Hepatic stellate cell (primary cell): ENCODE measurements at places on chromosomes 2 and 18.
A peak's percentile ranks its signal among the peaks of the same experiment; 100 is the strongest.

GRCh38 chr2:40440835-40441234 is 11.1 kb downstream of the SLC8A1 start:
- DNase-seq = no peak

DNA sequence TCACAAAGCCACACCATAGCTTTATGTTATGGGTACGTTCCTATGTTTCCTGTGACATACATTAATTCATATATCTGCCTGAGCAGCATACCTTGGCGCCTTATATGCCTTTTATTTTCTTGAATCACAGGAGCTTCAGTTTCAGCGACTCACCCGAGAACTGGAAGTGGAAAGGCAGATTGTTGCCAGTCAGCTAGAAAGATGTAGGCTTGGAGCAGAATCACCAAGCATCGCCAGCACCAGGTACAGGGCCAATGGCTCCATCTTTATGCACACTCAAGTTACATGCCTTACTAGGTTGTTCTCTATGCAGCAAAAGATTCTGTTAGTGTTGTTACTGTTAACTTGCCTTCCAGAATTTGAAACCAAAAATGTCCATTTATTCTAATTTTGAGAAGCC is 120.4 kb downstream of the PKP4 start:
- no peak for DNase-seq

DNA sequence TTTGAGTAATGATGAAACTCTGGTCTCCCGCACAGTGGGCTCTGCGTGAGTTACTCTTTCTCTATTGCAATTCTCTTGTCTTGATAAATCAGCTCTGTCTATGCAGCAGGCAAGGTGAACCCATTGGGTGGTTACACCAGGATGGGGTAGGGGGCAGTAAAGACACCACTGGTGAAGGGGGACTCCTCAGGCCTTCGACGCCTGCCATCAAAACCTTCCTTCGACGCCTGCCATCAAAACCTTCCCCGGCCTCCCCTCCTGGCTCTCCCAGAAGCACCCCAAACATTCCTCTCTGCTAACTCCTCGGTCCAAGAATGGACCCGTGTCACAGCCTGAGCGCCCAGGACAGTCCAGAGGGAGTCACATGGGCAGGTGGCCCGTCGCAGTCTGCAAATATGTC is 4.8 kb upstream of the STARD7 start:
- DNase-seq = no peak

GRCh38 chr18:25038261-25038660 is 313.7 kb downstream of the ZNF521 start:
- DNase-seq = no peak

DNA sequence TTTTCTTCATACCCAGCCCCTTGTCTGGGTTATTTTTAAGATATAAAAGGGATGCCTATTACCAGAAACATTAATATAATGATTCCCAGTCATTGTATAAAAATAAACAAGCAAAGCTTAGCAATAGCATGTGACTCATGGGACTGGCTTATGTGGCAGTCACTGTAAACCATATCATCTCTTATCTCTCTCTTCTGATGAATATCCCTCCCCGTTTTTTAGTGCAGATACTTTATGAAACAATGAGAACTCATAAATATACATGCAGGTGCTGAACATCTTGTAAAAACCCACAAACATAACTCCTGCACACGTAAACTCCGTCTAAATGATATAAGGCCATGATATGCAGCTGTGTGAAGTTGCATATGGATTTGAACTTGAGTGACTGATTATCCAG is 154.9 kb downstream of the MGAT5 start:
- peak; percentile 37 for DNase-seq
